ENCODE measurements at places on chromosomes 3 and 15. TPM values are rescaled to one million over a fixed set of nuclear protein-coding genes. Genes with fewer than 3 reads are reported as not detected.

GRCh38 chr3:50616003-50616769 is 765 bp upstream of the MAPKAPK3 start:
- peak; percentile 83 for DNase-seq

DNA sequence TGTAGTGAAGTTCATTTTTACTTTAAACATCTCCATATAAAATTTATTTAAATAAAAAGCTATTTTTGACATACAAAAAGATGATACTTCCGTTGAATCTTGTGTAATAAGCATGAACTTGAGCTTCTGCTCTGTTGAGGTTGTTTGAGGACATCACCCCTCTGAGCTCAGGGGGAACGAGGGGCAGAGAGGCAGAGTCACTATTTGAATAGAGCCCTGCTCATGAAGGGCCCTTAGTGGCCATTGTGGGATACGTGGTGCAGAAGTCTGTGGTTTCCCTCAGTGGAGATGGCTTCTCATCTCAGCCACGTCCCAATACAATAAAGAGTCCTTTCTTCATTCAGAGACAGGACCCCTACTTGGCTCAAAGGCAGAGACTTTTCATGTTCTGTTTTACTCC is 10.6 kb downstream of the CEMIP start:
- no peak for DNase-seq

DNA sequence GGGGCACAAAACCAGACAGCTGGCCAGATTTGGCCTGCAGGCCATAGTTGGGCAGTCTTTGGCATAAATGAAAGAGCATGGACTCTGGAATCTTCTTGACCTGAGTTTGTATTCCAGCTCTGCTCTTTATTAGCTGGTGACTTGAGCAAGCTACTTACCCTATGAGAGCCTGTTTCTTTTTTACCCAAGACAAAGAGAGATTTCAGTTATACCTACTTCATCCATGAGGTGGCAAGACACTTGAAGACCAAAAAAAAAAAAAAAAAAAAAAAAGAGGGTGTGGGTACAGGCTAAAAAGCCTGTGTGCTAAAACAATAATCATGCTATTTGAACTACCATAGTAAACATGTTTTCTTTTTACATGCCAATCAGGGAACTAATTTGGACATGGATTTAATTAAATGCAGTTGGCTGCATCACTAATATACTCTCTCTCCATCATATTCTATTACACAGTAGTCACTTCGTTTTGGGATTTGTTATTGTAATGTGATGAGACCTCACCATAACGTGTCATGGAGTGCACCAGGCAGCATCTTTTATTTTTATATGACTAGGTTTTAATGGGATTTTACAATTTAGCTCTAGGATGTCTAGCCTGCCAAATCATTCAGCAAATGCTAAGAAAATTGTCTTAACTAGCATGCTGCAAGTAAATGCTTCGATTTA is 109.2 kb upstream of the FHIT start:
- DNase-seq = no peak

The GOLGA6D gene
- polyA plus RNA-seq = 1.1 TPM

The IGSF10 gene
- polyA plus RNA-seq = 2.3 TPM

- no peak for DNase-seq
Measured at GRCh38 chr3:31721676-31722075, 189.0 kb downstream of the STT3B start.

The SOX2 gene
- 0.63 TPM for polyA plus RNA-seq

DNA sequence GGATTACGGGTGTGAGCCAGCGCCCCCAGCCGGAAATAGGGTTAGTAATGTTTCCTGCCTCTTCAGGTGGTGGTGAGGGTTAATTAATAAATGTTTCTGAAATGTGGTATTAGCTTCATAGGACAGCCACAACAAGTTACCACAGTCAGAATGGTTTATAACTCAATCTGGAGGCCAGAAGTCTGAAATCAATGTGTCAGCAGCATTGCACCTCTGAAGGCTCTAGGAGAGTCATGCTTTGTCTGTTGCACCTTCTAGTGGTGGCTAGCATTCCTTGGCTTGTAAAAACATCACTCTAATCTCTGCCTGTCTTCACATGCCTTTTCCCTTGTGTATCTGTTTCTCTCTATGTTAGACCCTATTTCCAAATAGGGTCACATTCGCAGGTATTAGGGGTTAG is 7.8 kb upstream of the RPSA start:
- no peak for DNase-seq

DNA sequence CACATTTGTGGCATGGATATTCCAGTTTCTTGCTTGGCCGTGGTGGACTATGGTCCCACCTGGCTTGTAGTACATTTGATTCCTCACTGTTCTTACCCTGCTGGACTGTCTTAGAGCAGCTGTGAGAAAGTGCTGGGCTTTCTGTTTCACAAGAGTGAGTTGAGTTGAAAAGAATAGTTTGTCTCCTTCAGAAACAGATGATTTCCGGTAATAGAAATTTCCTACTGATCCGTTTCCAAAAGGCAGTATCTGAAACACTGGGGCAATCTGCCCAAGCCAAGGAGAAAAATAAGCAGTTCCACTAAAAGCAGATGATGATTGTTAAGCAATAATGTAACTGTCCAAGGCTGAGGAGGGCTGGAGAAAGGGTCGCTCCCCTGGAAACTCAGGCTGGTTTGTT is 96.0 kb downstream of the SUCLG2 start:
- DNase-seq = no peak

GRCh38 chr15:43878446-43878845 is 51.6 kb downstream of the WDR76 start:
- DNase-seq = no peak

The SNRPN gene
- 243 TPM for polyA plus RNA-seq

DNA sequence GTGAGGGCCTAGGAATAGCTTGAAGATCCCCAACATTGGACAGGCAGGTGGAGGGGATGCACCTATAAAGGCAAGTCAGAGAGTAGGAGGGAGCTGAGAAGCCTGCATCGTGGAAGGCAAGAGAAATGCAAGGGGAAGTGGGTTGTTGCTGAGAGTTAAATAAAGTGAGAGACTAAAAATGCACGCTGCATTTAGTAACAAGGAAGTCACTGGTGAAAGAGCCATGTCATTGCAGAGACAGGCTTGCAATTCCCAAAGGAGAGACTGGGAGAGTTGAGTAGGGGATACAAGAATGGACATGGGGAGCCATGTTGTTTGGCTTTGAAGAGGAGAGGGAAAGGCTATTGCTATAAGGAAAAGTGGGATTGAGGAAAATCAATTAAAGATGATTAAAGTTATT is 77.0 kb upstream of the HEG1 start:
- DNase-seq = no peak

The ERICH6 gene
- polyA plus RNA-seq = 1.4 TPM

DNA sequence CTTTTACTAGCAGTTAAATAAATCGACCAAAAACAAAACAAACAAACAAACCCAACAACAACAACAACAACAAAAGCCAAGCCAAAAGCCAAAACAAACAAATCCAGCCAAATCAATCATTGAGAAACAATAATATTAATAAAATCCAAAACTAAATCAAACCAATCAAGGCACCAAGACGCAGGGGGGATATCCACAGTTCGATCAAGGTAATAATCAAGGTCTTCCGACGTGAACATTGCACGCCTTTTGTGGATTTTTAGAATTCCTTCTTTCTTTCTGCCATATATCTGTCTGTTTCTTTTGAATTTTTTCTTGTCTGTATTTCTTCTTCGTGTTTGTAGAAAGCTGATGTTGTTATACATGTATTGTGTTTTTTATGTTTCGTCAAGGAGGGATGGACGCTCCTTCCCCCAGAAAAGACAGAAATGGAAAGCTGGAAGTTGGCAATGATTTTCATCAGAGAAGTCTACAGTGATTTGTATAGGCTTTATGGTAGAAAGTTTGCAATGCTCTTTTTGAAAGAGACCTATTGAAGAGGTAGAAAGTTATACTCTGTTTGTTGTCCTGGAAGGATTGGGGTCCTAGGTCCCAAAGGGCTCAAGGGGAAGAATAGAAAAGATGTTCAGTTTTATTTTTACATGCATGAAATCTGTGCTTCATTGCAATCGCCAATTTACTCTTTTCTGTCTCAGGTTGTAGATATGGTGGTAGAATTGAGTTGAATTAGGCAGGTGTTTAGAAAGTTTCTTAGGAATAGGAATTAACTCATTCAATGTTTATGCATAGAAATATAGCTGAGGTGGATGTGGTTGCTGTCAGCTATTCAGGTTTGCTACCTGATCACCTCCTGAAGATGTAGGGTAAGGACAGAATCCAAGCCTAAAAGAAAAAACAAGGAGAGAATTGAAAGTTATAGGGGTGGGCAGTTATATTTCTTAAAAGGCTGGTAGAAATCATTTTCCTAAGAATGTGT is 1.2 kb downstream of the ARPP21 start:
- DNase-seq = no peak
